Regular cardiac myocyte (primary cell): ENCODE measurements at places on chromosomes 16 and 17. TPM values are rescaled to one million over a fixed set of nuclear protein-coding genes. Genes with fewer than 3 reads are reported as not detected.

The LRRC59 gene
- 133 and 352 TPM in 2 replicates for total RNA-seq

The SLC35G6 gene
- total RNA-seq = not detected in 2 replicates

The HGS gene
- 74.6 and 77.2 TPM in 2 replicates for total RNA-seq

The TRAPPC1 gene
- total RNA-seq = 36.1 and 46.8 TPM in 2 replicates

The PDK2 gene
- 10.2 and 11.6 TPM in 2 replicates for total RNA-seq

The CDC42EP4 gene
- 18.6 and 56.2 TPM in 2 replicates for total RNA-seq

The TERB1 gene
- total RNA-seq = 0.19 and 0.56 TPM in 2 replicates

The FOXF1 gene
- total RNA-seq = 0.19 and 0.28 TPM in 2 replicates

The CX3CL1 gene
- 0.19 and 1.4 TPM in 2 replicates for total RNA-seq

The CRHR1 gene
- not detected in 2 replicates for total RNA-seq

The PPP1R27 gene
- 0.19 and 0.28 TPM in 2 replicates for total RNA-seq

The CPHXL2 gene
- not detected in 2 replicates for total RNA-seq

The IGFALS gene
- not detected in 2 replicates for total RNA-seq

The SOX9 gene
- 2.8 and 3.8 TPM in 2 replicates for total RNA-seq

The TBL3 gene
- total RNA-seq = 27.1 and 56.0 TPM in 2 replicates

The SCGB1C2 gene
- not detected in 2 replicates for total RNA-seq

The CD7 gene
- not detected in 2 replicates for total RNA-seq

The ENO3 gene
- 3.4 and 3.5 TPM in 2 replicates for total RNA-seq

The GLIS2 gene
- total RNA-seq = 1.7 and 3.9 TPM in 2 replicates

The EVI2B gene
- under 0.01 TPM in 1 of 2 replicates, not detected in the other for total RNA-seq
